ENCODE measurements at places on chromosomes 4 and X.
A peak's percentile ranks its signal among the peaks of the same experiment; 100 is the strongest.

DNA sequence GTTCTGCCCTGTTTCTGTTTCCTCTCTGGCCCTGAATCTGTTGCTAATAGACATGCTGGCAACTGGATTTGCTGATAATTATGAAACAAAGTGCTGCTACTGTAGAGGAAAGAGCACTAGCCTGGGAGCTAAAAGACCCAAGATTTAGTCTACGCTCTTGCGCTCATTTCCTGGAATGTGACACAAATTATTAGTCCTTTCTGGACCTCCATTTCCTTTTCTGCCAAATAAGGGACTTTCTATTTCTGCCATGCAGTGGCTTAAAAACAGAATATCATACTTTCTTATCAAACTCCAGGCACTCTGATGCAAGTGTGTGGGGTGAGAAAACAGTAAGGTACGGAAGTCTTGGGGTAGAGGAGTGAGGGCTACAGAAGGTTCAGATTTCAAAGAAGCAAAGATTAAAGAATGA is 48.3 kb upstream of the GPR174 start:
- peak; percentile 11 for DNase-seq

DNA sequence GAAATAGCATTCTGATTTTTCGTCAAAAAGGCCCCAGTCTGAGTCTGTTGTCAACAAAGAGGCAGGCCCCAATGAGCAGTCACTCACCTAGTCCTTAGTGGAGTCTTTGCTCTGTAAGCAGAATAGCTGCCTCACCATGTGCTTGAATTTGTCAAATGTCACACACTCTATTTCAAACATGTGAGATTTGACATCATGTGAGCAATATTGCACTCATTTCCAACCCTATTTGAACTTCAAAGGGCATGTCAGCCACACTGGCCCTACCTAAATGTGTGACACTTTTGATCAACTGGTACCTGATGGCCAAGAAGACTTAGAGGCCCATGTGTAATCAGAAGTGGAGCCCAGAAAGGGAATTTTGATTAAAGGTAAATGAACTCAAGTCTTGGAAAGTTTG is 59.4 kb upstream of the PLAC1 start:
- no peak for DNase-seq

DNA sequence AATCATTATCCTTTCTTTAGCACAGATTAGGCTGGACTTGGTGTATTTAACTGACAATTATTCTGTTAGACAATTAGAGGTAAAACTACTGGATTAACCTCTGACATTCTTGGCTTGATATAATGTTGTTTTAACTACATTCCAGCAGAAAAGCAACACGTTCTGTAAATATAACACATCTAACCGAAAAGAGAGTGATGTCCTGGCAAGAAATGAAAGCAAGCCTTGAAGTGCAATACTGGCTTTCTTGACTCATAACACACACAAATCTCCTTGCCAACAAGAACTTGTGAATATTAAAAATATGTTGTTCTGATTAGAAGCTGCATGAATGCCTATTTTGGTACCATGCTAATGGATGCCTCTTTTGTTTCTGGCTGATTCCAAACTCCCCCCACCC is 76.4 kb downstream of the EFHC2 start:
- DNase-seq = no peak

DNA sequence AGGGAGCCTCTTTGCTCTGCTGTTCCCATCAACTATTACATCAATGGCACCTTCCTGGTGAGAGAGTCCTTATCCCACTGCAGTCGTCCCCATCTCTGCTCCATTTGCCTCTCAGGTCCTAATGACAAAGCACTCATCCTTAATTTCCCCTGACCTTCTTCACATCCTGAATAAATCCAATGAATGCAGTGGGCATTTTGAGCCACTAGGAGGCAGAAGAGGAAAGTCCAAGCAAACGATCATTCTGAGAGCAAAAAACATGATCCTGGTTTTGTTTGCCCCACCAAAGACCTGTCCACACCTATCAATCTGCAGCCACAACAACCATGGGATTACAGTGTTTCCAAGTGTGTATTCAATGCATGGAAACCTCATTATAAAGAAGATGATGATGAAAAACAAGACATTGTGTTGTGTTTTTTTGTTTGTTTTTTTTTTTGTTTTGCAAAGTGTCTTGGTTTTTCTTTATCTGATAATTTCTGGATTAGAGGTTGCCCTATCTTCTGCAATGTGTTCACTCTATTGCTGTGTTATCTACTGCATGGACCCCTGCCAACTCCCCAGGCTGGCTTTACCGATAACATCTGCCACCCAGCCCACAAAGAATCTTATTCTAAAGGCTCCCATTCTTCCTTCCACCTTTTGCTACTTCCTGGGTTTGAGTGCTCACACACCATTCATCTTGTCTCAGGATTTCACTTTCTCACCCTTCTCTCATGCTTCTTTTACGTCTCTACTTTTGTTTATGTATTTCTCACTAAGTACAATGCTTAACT is 207.2 kb downstream of the NLGN4X start:
- DNase-seq = peak; percentile 14

- DNase-seq = no peak
Measured at GRCh38 chrX:33447285-33447684, 235.9 kb upstream of the DMD start.

GRCh38 chr4:151940926-151941617 is 180.3 kb upstream of the GATB start:
- DNase-seq = no peak
